ENCODE measurements at places on chromosomes 12 and 14. TPM values are rescaled to one million over a fixed set of nuclear protein-coding genes. Genes with fewer than 3 reads are reported as not detected.

DNA sequence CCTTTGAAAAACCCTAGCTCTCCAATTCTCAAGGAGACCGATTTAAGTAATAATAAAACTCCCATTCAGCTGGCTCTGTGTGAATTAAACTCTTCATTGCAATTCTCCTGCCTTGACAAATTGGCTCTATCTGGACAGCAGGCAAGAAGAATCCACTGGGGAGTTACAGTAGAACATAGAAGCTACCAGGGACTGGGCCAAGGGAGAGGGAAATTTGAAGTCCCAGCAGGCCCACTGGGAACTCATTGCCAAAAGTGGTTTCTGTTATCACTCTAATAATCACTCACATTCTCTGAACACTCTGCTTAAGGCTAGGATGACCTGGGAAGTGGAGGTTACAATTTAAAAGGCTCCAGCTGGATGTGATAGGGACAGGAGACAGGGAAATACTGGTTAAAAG lies 384.5 kb upstream of the CCDC196 start:
- DNase-seq, result no peak

DNA sequence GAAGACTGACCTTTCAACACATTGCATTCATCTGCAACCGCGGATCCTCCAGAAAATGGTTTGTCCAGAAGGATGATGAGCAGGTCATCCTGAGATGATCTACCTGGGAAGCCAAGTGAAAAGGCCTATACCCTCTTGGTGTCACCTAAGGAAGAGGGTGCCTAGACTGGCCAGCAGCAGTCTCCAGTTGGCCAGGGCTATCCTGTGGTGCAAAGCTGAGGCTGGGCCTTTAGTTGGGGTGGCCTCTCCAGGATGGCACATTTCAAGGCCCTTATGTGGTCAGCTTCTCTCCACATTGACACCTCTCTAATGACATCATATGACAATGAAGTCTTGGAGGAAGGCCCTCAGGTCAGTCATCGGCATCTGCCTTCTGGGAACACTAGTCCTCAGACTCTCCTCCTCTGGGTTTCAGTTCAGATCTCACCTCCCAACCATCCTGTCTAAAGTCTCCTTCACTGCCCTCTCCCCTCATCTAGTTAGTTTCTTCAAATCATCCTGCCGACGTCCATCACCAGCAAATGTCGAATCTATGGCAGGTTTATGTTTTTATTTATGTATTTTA lies 3.3 kb upstream of the SLC22A17 start:
- DNase-seq, result no peak

Gene TAS2R14
- total RNA-seq, result 3.9 TPM

Gene C1QL4
- total RNA-seq, result 0.18 TPM

Data from IMR-90 (cell line).